Activated naive CD8-positive, alpha-beta T cell treated with anti-CD3 and anti-CD28 coated beads for 36 hours (primary cell): ENCODE measurements at places on chromosomes 1 and 21. TPM values are rescaled to one million over a fixed set of nuclear protein-coding genes. Genes with fewer than 3 reads are reported as not detected.

DNA sequence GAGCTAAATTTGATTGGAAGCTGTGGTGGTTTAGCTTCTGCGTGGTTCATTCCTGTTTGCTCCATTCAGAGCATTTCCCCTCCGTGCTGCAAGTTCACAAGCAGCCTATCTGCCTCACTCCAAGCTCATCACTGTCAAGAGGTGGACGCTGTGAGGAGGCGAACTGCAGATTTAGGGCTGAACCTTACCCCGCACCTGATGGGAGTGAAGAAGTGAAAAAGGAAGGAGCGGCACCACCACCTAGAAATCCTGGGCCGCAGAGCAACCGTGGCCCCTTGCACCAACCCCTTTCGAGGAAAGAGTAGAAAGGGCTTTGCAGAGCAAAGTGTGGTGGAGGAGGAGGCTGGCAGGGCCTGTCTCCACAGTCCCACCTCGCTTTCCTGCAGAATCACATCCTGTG, 117.4 kb downstream of the IER5 start:
- no peaks in the 10 kb centered on the region for H3K27me3 ChIP-seq
- H3K4me1 ChIP-seq: no peaks in the 10 kb centered on the region
- H3K27ac ChIP-seq: no peak overlapping the region
- no peak for DNase-seq
- H3K4me3 ChIP-seq: no peak overlapping the region

DNA sequence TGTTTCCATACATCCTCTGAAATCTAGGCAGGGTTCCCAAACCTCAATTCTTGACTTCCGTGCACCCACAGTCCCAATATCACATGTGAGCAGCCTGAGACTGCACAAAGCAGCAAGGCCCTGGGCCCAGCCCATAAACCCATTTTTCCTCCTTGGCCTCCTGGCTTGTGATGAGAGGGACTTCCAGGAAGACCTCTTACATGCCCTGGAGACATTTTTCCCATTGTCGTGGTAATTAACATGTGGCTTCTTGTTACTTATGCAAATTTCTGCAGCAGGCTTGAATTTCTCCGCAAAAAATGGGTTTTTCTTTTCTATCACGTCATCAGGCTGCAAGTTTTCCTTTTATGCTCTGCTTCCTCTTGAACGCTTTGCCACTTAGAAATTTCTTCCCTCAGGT, 3.3 kb upstream of the PIGK start:
- no peak overlapping the region for H3K27ac ChIP-seq
- H3K27me3 ChIP-seq: no peaks in the 10 kb centered on the region
- peaks cover 13% of the 10 kb centered on the region for H3K4me1 ChIP-seq
- peaks cover 31% of the 10 kb centered on the region for H3K36me3 ChIP-seq

DNA sequence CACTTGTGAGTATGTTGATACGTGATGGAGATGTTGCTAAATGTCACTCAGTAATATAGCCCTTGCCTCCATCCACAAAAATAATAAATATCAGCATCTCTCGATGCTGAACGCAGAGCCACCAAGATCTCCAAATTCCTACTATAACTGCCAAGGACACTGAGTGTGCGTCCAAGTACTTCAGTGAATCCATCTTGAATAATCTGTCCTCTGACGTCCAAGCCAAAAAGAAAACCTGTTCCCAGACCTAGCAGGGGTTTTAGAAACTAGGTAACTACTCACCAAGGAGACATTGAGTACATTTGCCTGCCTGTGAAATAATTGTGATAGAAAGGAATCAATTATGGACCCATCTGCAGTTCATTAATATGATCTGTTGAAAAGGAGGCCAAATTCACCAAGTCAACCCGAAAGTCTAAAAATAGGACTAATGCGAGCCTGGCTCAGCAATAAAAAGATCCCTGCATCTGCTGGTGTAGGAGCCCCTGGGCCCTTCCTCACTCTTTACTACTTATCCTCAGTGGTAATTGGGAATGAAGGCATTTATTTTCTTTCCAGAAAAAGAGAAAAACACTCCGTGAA, 226.9 kb upstream of the IRF2BP2 start:
- peaks cover 4% of the 10 kb centered on the region for H3K36me3 ChIP-seq
- H3K4me3 ChIP-seq: no peak overlapping the region
- H3K27ac ChIP-seq: no peak overlapping the region
- DNase-seq: no peak
- peaks cover 32% of the 10 kb centered on the region for H3K4me1 ChIP-seq

DNA sequence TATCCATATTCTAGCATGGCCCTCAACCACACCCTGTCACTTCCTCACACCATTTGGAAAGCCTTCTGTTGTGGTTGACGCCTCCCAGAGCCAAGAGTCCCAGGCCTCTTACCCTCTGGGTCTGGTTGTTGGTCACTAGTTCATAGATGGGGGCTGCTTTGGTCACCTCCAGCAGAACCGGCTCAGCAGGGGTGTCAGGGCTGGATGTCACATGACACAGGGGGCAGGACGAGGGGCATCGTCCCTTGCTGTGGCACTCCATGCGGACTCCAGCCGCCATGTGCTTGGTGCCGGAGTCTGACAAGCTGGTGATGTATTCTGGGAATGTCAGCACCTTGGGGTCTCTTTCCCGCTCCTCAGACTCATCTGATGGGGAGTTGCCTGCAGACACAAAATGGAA, 270.1 kb downstream of the ASTN1 start:
- H3K36me3 ChIP-seq: no peaks in the 10 kb centered on the region
- no peak overlapping the region for H3K4me3 ChIP-seq
- peaks cover 13% of the 10 kb centered on the region for H3K27me3 ChIP-seq
- H3K27ac ChIP-seq: no peak overlapping the region
- H3K4me1 ChIP-seq: peaks cover 4% of the 10 kb centered on the region
- DNase-seq: no peak

GRCh38 chr1:224582041-224582440, 34.1 kb upstream of the CNIH3 start:
- H3K4me3 ChIP-seq: no peak overlapping the region
- no peaks in the 10 kb centered on the region for H3K4me1 ChIP-seq
- no peak overlapping the region for H3K27ac ChIP-seq
- H3K27me3 ChIP-seq: peaks cover 7% of the 10 kb centered on the region
- DNase-seq: no peak

DNA sequence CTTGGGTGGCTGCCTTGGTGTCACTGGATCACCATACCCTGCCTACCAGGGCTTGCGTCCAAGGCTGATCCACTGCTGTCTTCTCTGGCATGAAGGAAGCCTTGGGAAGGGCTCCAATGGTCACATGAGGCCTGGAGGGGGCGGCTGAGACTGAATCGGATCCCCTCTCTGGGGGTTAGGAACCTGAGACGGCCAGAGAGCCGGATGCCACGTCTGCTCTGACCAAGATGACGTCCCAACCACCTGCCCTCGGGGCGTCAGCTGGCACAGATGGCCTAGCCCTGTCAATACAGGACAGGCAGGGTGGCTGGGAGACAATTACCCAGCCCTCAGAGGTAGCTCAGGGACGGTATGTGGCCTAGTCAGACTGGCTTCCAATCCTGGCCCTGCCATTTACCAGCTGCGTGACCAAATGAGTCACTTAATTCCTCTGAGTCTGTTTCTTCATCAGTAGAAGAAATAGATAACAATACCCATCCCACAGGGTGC, 5.4 kb downstream of the TRIM62 start:
- no peak overlapping the region for H3K4me3 ChIP-seq
- no peak for DNase-seq
- H3K27ac ChIP-seq: no peak overlapping the region
- H3K4me1 ChIP-seq: peaks cover 14% of the 10 kb centered on the region
- H3K27me3 ChIP-seq: no peaks in the 10 kb centered on the region

GRCh38 chr1:200535605-200536004, 84.9 kb downstream of the KIF14 start:
- H3K4me3 ChIP-seq: no peak overlapping the region
- no peak overlapping the region for H3K27ac ChIP-seq
- DNase-seq: no peak
- H3K27me3 ChIP-seq: no peaks in the 10 kb centered on the region
- H3K4me1 ChIP-seq: peaks cover 8% of the 10 kb centered on the region

DNA sequence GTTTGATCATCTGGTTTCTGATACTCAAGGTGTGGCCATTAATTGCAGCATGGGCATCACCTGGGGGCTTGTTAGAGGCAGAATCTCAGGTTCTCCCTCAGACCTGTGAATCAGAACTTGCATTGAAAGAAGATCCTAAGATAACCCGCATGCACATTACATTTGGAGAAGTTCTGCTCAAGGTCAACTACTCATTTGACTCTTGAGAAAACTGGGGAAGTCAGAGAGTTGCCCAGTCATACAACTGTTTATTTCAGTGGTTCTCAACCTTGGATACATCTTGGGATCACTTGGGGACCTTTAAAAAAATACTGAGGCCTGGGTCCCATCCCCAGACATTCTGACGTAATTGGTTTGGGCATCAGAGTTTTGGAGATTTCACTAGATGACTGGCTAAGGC, 30.5 kb downstream of the CAMTA1 start:
- H3K36me3 ChIP-seq: no peaks in the 10 kb centered on the region
- no peak overlapping the region for H3K4me3 ChIP-seq
- peaks cover 43% of the 10 kb centered on the region for H3K4me1 ChIP-seq
- H3K27me3 ChIP-seq: no peaks in the 10 kb centered on the region

- H3K36me3 ChIP-seq: no peaks in the 10 kb centered on the region
- peaks cover 9% of the 10 kb centered on the region for H3K27me3 ChIP-seq
- DNase-seq: no peak
- H3K27ac ChIP-seq: no peak overlapping the region
These were observed 602.9 kb upstream of the CAMK1G start for GRCh38 chr1:208980605-208981004.

- peak; percentile 62 for DNase-seq
- H3K27ac ChIP-seq: peak overlapping the region; percentile 61
- H3K4me3 ChIP-seq: no peak overlapping the region
- H3K27me3 ChIP-seq: peaks cover 8% of the 10 kb centered on the region
- H3K4me1 ChIP-seq: peaks cover 18% of the 10 kb centered on the region
These were observed 5.5 kb downstream of the SMPDL3B start for GRCh38 chr1:27940297-27940696.

DNA sequence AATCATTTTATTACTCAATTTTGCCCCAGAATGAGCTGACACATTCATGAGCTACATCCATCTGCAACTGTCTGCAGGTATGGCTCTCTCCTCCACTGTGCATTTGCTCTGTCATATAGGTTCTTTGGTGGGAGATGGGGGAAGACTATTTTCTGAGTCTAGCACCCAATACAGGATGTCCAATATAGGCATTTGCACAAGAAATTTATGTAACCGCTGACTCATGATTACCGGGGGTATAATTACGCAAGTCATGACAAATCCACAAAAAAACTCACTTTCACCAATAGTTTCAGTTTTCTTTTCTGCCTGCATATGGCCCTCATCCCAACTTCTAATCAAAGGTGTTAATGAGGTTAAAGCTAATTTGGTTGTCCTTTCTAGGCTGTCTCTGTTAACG, 17.5 kb upstream of the VSIG8 start:
- no peaks in the 10 kb centered on the region for H3K27me3 ChIP-seq
- H3K27ac ChIP-seq: no peak overlapping the region
- H3K4me1 ChIP-seq: no peaks in the 10 kb centered on the region
- no peak overlapping the region for H3K4me3 ChIP-seq
- no peaks in the 10 kb centered on the region for H3K36me3 ChIP-seq
- DNase-seq: no peak

DNA sequence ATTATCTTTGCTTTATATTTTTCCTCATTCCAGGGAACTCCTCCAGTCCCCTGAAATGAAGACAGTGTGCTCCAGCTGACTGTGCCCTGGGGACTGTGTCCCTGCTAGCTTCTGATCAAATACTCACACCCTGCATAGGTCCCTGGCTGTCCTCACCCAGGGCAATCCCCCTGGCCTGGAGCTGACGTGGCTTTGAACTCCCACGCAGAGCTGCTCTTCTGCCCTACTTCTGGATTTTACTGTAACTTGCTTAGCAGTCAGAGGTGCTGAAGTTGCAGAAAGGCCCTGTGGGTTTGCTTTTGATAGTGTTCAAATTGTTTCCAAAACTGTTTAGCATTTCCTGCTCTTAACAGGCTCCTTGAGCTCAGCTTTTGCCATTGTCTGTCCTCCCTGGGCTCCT, 186.5 kb downstream of the FASLG start:
- DNase-seq: peak; percentile 83
- H3K27ac ChIP-seq: peak overlapping the region; percentile 18

DNA sequence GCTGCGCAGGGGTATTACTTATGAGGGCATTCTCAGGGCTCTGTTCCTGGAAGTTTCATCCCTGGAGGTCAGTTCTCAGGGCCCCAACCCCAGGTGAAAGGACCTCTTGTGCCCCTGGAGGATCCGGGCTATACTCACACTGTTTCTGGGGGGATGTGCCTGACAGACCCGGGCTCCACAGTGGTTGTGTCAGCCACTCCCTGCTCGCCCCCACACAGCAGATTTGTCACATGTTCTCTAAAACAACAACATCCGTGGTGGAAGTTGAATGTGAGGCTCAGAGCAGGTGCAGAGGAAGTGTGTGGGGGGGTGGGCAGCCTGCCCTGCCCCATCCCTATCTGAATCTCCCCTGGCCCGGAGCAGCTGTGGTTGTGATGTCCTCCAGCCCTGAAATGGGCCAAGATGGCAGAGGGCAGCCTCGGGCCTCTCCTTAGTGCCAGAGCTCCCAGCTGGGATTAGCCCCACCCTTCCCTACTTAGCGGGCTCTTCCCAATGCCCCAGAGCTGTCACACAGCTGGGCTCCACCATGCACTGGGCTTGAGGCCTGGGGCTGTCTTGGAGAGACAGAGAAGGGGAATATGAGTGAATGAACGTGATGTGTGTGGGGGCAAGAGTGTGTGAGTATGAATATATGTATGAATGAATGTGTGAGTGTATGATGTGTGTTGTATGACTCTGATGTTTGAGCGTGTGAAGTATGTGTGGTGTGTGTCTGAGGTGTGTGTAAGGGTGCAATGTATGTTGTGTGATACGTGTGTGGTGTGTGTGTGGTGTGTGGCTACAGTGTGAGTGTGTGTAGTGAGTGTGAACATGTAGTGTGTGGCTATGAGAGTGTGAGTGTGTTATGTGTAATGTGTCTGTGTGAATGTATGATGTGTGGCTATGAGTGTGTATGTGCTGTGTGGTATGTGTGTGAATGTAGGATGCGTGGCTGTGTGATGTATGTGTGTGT, 1.5 kb upstream of the FCMR start:
- no peaks in the 10 kb centered on the region for H3K27me3 ChIP-seq
- H3K4me3 ChIP-seq: no peak overlapping the region
- peaks cover 32% of the 10 kb centered on the region for H3K4me1 ChIP-seq
- DNase-seq: peak; percentile 75
- no peak overlapping the region for H3K27ac ChIP-seq

GRCh38 chr1:208652296-208653160, 408.3 kb upstream of the PLXNA2 start:
- peaks cover 44% of the 10 kb centered on the region for H3K27me3 ChIP-seq
- no peak overlapping the region for H3K27ac ChIP-seq
- H3K4me3 ChIP-seq: no peak overlapping the region

DNA sequence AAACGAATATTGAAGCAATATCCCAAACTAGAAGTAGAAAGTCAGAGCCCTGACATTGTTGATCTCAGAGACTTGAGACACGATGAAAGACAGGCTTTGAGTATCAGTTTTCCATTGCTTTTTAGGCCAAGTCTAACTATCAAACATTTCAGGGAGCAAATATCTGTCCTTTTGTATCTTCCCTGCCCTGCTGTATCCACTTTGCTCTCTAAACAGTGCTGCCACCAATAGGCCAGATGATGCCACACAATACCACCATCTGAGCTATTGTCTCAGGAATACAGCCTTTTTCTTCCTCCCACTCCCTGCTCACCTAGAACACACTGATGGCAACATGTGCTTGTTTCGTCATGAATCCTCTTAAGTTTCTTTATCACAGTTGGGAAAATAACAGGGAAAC, 62.6 kb upstream of the SPAG17 start:
- H3K4me3 ChIP-seq: no peak overlapping the region
- no peaks in the 10 kb centered on the region for H3K4me1 ChIP-seq
- no peak for DNase-seq
- H3K27ac ChIP-seq: no peak overlapping the region

The PRAMEF33 gene
- total RNA-seq: not detected

The AGMAT gene
- 26.2 TPM for total RNA-seq

The URB2 gene
- 28.9 TPM for total RNA-seq

The ARHGEF11 gene
- 3.3 TPM for total RNA-seq

The VAV3 gene
- 4.6 TPM for total RNA-seq

The SLC5A9 gene
- not detected for total RNA-seq

The PKLR gene
- total RNA-seq: not detected

The OPTC gene
- not detected for total RNA-seq

The CELA3B gene
- not detected for total RNA-seq
